ENCODE measurements at places on chromosomes 12 and 14. TPM values are rescaled to one million over a fixed set of nuclear protein-coding genes. Genes with fewer than 3 reads are reported as not detected.

The SERPINA10 gene
- not detected for total RNA-seq

The CCDC175 gene
- not detected for total RNA-seq

The ADAM20 gene
- total RNA-seq: 1.2 TPM

The SYCP3 gene
- total RNA-seq: 0.09 TPM

The CARMIL3 gene
- not detected for total RNA-seq

The OTOGL gene
- 1.4 TPM for total RNA-seq

The OR4K15 gene
- total RNA-seq: not detected

The TOMM20L gene
- not detected for total RNA-seq

The LTA4H gene
- total RNA-seq: 75.8 TPM

The METTL3 gene
- 68.4 TPM for total RNA-seq

The LALBA gene
- not detected for total RNA-seq

The SAMD15 gene
- 0.94 TPM for total RNA-seq

The DNAJC22 gene
- total RNA-seq: 2.0 TPM

The SERPINA1 gene
- total RNA-seq: not detected

The ITGB7 gene
- total RNA-seq: 0.38 TPM

The HOTAIR gene
- not detected for total RNA-seq

The IL26 gene
- total RNA-seq: not detected

The ACACB gene
- 0.66 TPM for total RNA-seq

The NOC4L gene
- total RNA-seq: 13.4 TPM

The ADAM21 gene
- 0.18 TPM for total RNA-seq

The TAS2R43 gene
- 1.5 TPM for total RNA-seq

The DCP1B gene
- 4.9 TPM for total RNA-seq

The B4GALNT1 gene
- total RNA-seq: 0.18 TPM

The DPF3 gene
- total RNA-seq: 18.5 TPM

The FOXA1 gene
- 0.09 TPM for total RNA-seq

The TAS2R9 gene
- total RNA-seq: 0.09 TPM

The PTPRR gene
- total RNA-seq: 3.2 TPM

The MYF5 gene
- not detected for total RNA-seq

The COL2A1 gene
- total RNA-seq: not detected

The CLEC4D gene
- total RNA-seq: not detected

The ESYT1 gene
- total RNA-seq: 227 TPM

The TAS2R42 gene
- not detected for total RNA-seq

The NGB gene
- not detected for total RNA-seq

The RHOJ gene
- 112 TPM for total RNA-seq

The TTC7B gene
- 33.4 TPM for total RNA-seq

The TMEM132D gene
- total RNA-seq: not detected
